HEK293T (cell line): ENCODE measurements at places on chromosomes 6 and 20.

- no peak for DNase-seq
These were observed 90.2 kb downstream of the F13A1 start for GRCh38 chr6:6230286-6230685.

DNA sequence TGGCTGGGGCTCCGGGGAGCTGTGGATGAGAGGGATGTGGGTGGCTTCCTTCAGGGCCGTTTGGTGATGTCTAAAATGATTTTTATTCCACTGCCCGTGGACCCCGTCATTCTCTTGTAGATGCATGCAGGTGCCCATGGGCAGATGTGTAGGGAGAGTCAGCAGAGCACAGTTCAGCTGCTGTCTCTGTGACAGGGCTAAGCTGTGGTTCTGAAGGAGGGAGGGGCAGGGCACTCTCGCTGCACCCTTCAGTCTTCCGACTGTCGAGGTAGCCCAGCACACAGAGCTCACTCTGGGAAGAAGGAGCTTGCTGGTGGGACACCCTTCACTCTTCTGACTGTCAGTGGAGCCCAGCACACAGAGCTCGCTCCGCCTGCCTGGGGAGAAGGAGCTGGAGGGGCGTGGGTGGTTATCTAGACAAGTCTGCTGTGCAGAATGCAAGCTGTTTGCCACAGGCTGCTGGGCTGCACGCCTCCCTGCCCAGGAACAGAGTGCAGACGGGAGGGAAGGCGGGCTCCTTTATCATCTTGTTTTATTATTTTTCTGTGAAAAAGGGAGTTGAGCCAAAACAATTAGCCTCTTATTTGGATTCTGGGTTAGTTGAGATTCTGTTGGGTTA lies 28.4 kb upstream of the ADRM1 start:
- no peak for DNase-seq

DNA sequence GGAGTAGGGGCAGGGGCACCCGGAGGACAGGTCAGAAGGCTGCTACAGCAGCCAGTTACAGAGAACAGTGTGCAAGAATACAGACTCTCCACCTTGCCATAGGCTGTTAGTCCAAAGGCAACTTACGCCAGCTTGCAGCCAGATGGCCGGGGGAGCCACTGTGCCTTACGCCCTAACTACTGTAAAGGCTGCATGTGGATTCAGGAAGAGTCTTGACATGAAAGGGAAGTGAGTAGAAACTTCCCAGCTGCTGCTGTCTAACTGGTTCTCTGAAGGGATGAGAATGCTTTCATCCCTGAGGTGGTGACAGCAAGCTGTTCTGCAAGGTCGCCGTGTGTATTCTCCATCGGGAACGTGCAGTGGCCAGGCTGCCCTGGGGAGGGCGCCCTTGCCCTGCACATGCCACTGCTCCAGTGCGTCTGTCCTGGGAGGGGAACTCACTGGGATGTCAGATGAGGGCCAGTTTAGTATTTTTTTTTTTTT lies 46.1 kb downstream of the LYRM4 start:
- peak; percentile 72 for DNase-seq

DNA sequence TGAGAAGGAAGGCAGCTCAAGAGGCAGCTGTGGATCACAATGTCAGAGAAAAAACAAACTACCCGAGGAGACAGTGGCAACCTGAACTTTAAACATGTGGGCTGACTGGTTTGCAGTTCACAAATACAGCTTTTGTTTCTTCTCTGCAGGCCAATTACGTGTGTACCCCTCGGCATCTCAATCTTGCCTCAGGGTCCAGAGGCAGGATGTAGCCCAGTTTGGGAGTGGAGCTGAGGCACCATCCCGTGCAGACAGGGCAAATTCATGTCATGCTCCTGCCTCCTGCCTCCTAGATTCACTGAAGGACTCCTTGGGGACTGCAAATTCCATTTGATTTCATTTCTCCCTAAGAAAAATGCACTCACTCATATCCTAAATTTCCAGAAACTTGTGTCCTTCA lies 94.2 kb upstream of the KCNK16 start:
- no peak for DNase-seq

DNA sequence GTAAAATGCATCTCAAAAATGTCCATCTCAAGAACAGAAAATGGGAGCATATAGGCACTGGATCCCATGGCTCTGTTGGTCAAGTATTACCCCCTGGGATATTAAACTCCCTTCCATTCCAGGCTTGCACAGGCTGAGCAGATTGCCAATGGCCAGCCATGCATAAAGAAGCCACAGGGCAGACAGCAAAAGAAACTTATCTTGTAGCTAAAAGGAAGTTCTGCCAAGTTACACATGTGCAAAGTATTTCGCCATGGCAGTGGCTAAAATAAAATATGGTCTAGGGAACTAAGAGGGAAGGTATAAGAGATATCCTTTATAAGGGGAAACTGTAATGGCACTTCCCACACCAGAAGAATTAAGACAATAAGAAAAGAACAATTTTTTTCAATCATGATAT lies 415.6 kb upstream of the BTBD3 start:
- no peak for DNase-seq

- DNase-seq = no peak
These were observed 152.8 kb upstream of the RIPOR2 start for GRCh38 chr6:25088513-25088912.

DNA sequence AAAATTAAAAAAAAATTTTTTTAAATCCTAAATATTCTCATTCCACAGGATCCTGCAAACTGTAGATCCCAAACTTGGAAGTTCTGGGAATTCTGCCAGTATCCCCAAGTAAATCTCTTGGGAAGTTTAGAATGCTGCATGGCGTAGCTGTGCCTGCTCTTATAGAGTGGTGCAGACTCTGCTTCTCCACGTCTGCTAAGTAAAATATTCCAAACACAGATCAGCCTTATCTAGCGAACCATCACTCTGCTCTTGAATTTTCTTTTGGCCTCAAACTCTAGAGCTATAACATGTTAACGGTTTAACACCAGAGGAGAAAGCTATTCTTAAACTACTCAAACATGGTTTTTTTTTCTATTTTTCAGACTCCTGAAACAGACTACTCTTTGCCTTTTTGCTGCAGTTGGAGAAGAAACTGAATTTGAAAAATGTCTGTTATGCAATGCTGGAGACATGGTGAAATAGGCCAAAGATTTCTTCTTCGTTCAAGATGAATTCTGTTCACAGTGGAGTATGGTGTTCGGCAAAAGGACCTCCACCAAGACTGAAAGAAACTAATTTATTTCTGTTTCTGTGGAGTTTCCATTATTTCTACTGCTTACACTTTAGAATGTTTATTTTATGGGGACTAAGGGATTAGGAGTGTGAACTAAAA lies 138.5 kb upstream of the AKAP12 start:
- DNase-seq = no peak

GRCh38 chr6:35948725-35949124 lies 27.8 kb upstream of the SRPK1 start:
- DNase-seq = no peak

GRCh38 chr6:10215326-10216110 lies 199.4 kb downstream of the TFAP2A start:
- no peak for DNase-seq

DNA sequence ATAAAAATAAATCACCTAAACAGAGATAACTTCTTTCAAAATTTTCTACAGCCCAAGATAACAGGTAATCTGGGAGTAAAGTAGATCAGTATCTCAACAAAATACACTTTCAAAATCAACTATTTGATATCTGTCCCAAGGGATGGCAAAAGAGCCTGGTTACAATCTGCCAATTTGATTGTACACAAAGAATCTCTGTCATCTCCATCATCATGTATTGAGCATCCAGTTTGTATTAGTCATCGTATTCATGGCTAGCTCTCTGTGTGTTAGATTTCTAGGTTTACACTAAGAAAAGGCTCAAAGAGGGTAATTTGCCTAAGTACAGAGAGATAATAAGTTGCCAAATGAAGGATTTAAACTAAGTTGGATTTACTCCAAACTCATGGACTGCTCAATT lies 329.0 kb upstream of the NRSN1 start:
- no peak for DNase-seq

DNA sequence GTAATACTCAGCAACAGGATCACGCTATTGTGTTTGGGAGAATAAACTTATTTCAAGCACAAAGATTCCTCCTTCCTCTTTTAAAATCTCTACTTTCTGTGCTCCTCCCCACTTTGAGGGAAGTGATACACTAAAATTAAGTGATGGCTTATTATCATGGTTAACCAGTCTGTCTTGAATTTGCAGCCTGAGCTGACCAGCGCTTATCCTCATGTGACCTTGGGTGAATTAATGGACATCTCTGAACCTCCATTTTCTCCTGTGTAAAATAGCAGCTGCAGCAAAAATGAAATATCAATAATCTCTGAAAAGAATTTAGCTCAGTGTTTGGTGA lies 222.6 kb downstream of the BCAS1 start:
- no peak for DNase-seq

DNA sequence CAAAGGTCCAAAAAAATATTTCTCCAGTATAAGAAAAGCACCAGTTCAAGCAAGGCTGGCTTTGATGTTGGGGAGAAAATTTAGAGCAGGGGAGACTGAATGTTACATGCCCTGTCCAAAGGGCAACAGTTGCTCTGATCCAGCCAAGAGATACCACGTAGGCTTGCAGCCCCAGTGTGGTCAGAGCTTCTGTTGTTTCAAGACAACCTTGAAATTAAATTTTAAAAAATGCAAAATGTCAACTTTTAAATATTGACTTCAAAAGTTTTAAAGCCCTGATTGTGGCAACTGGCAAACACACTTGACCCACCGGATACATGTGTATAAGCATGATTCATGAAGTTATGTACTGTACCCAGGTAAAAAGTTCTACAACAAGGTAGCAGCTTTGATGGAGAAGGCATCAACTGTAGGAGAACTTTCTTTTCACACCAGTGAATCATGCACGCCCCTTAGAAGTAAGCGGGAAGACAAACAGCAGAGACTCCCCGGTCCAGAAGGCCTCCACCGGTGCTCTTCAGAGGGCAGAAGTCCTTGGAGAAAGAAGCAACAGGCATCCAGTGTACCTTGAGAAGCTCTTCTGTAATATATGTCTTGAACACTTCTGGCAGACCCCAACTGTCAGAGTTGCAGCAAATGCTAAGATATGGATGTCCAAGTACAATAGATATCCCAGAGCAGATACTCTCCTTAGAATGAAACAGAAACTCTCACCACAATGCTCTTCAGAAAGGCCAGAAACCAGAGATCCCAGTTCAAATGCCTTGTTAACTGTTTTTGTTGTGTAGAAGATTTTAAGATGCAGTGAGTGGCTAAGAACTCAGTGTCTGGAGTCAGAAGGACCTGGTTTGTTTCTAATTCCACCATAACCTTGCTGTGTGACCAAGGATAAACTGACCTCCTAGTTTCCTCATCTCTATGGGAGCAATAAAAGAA lies 115.4 kb downstream of the BCAS1 start:
- no peak for DNase-seq

DNA sequence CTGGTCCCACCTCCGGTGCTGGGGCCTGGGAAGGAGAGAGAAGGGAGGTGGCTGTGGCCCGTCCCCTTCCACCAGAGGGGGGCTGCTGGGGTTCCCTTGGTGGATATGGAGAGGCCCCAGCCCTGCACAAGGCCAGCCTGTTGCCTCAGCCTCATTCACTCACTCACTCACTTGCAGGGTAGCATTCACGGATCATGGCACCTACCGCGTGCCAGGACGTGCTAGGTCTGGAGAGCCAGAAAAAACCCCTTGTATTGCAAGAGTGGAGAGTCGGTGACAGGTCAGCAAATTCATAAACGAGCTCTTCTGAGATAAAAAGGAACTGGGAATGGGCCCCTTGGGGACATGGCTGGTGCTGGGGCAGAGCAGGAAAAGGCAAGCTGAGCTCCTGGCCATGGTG lies 6.4 kb upstream of the ZBTB46 start:
- DNase-seq = no peak

DNA sequence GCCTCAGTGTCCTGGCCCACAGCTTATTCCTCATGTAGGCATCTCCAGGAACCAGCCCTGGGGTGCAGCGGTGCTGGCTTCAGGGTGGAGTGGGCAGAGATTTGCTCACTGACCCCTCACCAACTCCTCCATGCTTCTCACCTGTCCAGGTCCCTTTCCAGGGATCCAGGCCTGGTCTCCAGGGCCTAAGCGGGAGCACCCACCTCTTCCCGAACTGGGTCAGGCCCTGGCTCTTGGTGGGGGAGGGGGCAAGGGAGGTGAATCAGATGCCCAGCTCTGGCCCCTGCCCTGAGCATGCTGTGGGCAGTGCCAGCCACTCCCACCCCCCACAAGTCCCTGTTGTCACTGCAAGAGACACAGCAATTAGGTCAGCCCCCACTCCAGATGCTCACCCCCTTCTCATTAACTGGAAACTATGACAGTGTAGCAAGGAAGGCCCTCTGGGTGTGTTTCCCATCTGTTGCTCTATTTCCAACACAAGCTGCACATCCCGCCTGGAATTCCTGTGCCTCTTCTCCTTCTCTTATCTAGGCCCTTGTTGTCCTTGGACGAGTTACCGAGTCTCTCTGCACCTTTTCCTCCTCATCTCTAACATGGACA lies 37.0 kb downstream of the MDFI start:
- DNase-seq = no peak

DNA sequence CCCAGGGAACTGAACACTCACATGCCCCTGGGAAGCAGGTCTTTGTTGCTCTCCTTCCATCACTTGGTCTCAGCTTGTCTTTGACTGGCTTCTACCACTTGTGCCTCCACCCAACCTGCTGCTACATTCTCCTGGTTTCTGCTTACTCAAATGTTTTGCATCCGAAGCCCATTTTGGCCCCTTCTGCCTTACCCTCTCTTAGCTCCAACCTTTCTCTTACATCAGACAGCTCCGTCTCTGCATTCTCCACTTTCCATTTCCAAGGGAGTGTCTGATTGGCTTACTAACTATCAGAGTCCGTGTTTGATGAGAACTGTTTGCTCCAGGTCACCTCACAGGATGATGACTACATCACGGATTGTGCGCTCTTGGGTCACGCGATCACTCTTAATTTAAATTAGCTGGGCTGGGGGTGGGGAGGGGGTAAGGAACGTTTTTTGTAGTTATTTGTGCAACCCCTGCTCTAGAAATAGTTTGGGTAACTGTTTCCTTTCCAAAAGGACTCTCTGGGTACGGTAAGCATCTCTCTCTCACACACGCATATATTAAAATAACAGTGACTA lies 844 bp upstream of the ABRACL start:
- DNase-seq = peak; percentile 45

GRCh38 chr6:23879816-23880215 lies 246.2 kb upstream of the NRSN1 start:
- DNase-seq = no peak

DNA sequence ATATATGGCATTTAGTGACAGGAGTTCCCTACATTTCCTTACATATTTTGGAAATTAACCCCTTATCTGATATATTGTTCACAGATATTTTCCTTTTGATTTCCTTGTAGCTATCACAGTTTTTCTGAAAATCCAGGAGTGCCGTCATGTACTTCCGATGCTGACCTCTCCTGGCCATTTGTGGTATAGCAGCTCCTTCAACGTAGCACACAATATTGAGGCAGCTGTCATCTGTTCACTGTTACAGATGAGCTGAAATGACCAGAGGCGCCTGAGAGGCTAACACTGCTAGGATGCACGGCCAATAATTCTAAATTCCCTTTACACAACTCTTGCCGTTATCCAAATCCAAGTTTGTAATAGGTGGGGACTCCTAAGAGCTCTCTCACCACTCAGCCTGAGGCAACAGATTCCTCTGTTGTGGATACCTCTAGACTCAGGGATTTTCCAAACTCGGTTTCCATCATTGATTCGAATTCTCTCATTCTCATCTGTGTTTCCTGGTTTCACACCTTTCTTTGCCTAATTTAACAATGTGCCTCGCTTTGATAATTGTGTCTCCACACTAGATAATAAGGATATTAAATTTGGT lies 53.0 kb downstream of the MMUT start:
- DNase-seq = peak; percentile 62
